ENCODE measurements at places on chromosomes 11 and 22.

DNA sequence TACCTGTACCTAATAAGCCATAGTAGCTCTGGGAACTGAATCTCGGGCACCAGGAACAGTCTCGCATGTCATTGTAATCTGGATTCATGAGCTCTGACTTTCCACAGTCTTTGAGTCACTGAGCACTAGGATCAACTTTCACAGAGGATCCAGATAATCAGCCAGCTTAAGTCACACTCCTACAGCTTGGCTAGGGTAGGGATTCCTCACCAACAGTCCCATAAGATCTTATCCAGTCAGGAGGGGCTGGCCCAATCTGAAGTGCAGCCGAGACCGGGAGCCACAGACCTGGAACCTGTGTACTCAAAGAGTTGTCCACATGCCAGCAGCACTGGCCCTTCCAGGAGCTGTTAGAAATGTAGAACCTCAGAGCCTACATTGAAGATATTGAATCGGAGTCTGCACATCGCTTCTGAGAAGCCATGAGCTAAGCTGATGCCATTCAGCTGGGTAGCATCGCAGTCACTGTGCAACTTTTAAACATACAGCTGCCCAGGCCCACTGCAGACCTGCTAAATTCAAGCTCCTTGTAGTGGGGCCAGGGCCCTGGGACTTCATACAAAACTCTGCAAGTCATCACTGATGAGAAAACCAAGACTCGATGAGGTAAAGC is 538.8 kb upstream of the B3GAT1 start:
- peak; percentile 21 for DNase-seq

DNA sequence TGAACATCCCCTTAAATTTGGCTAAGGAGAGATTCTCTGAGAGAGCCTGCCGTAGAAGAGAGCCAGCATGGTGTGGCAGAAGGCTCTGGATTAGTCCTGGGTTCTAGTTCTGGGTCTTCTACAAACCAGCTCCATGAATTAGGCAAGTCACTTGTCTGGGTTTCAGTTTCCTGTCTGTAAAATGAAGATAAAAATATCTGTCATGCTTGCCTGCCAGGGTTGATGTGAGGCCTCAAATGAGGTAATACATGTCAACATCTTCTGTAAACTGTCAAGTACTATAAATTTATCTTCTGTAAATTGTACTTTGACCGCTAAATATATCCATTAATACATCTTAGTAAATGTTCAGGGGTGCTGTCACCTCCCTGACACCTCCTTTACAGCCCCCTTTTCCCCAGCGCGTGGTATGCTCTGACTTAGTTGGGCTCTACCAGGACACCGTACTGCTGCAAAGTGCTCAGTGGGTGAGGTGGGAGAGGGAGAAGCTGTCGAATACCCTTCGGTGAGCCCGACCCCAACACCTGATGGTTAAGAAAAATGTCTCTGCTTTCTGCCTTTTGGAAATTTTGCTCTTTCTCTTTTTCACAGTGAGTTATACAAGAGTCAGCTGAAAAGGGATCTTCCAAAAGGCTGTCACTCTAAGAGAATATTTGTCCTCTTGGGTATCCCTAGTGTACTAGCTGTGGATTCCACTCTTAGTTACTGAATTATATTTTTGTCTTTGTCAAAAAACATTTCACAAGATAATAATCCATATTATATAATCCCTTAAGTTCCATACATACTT is 15.0 kb downstream of the RBX1 start:
- no peak for DNase-seq

DNA sequence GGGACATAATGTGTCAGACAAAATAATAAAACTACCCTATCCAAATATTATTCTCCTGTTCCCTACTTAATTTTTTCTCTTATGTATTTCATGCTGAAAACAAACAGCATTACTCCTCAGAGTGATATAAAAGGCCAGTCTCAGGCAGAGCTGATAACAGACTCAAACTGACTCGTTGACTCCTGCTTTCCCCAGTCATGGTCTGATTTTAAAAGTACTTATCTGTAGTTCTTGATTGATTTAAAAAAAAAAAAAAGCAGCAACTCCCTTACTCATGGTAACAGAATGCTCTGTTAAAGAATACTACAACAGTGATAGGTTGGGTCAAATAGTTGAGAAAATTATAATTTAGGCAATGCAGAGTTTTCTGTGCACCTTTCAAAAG is 90.3 kb upstream of the BARX2 start:
- no peak for DNase-seq

GRCh38 chr11:57144531-57145320 is 37.0 kb upstream of the LRRC55 start:
- DNase-seq, result no peak

- DNase-seq, result peak; percentile 46
These were observed 2.3 kb downstream of the MN1 start for GRCh38 chr22:27799015-27799826.

DNA sequence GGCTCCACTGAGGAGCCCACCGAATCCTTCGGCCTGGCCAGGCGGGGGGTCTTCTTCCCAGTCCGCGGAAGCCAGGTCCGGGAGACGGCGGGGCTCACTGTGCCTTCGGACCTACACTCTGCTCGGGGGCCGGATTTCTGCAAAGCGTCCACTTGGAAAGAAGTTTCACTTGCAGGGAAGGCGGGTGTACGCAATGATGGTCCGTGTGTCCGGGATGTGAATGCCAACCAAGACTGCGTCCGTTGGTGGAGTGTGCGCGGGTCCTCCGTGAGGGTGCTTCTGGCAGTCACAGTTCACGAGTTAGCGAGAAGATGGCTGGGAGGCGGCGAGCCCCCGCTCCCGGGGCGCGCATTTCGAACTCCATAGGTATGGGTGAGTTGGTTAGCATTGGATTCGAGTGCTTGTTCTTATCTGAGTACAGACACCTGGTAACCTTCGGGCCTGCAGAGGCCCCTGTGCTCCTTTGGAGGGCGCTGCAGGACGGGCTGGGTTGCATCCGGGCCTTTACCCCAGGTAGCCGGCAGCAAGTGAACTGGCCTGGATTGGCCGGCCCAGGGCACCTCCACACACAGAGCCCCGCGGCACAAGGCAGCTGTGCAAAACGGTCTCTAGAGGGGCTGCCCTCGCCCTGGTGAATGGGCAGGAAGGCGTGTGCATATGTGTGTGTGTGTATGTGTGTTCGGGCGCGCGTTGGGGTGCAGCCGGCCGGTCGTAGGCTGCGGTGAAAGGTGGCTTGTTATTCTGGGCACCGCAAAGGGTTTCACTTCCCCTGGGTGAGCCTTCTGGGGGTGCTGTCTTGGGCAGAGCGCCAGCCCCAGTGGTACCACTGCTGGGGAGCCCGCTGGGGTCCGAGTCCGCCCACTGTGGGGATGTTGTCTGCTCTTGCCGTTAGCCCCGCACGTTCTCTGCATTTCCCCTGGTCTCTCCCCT is 13.3 kb upstream of the CYP2R1 start:
- DNase-seq, result peak; percentile 35

DNA sequence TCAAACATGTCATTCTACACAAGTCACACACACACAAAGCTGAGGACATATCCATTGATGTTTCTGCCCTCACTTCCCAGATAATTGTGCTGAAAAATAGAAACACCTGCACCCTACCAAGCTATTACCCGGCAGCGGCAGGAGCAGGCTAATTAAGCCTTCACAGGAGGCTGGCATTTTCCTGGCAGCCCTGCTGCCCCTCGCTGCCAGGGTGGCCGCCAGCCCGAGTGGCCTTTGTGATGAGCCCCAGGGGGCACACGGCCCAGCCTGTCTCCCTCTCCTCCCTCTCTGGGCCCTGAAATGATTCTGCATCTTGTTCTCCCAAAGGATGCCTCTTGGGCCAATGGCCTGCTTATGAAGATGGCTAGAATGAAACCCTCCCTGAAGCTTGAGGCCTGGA is 76.2 kb upstream of the TP53I11 start:
- no peak for DNase-seq

DNA sequence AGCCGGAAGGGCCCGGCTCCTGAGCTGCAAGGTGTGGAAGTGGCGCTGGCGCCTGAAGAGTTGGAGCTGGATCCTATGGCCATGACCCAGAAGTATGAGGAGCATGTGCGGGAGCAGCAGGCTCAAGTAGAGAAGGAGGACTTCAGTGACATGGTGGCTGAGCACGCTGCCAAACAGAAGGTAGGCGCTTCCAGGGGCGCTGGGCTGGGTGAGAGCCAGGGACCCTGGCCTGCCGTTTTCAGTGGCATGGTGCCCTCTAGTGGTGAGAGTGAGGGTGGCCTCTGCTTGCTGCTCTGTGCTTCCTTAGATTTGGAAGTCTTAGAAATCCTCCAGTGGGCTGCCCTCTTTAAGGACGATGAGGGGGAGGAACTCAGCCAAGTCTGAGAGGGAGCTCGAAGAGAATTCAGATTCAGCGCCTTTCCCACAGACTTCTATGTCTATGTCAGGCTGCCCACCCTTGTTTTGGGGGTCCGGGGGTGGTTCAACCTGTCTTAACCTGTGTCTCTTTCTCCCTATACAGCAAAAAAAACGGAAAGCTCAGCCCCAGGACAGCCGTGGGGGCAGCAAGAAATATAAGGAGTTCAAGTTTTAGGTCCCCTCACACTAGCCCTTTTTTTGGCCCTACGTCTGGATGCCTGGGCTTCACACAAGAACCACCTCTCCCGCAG is 1.8 kb upstream of the PACS1 start:
- peak; percentile 83 for DNase-seq

GRCh38 chr11:31687861-31688260 is 123.3 kb downstream of the PAX6 start:
- no peak for DNase-seq

- DNase-seq, result no peak
These were observed 717 bp downstream of the MRGPRE start for GRCh38 chr11:3231550-3231850.

DNA sequence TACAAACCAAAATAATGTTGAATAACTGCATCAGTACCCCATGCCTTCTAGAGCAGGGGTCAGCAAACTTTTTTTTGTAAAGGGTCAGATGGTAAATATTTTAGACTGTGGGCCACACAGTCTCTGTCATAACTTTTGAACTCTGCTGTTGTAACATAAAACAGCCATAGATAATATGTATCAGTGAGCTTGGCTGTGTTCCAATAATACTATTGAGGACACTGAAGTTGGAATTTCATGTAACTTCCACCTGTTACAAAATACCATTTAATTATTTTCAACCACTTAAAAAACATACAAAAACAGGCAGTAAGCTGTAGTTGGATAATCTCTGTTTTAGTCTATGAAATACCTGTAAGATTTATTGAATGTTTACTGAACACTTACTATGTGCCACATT is 55.2 kb downstream of the PICALM start:
- no peak for DNase-seq

DNA sequence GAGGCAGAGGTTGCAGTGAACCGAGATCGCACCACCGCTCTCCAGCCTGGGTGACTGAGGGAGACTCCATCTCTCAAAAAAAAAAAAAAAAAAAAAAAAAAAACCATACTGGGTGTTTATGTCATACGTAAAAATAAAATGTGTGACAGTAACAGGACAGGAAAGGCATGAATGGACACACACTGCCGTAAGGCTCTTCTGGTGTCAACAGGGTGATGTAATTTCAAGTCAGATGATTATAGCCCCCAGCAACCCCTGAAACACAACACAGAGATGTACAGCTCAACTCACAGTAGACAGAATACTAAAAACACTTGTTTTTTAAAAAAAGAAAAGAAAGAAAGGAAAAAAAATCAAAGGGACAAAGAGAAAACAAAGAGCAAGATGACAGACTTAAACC is 22.2 kb downstream of the SBF1 start:
- DNase-seq, result no peak

GRCh38 chr11:75606099-75606498 is 44.0 kb downstream of the SERPINH1 start:
- no peak for DNase-seq

- DNase-seq, result no peak
These were observed 16.3 kb downstream of the LDHAL6A start for GRCh38 chr11:18471995-18472394.

GRCh38 chr22:37267135-37267587 is 15.1 kb upstream of the CYTH4 start:
- no peak for DNase-seq

GRCh38 chr11:72642043-72642883 is 32.0 kb downstream of the PDE2A start:
- DNase-seq, result no peak

DNA sequence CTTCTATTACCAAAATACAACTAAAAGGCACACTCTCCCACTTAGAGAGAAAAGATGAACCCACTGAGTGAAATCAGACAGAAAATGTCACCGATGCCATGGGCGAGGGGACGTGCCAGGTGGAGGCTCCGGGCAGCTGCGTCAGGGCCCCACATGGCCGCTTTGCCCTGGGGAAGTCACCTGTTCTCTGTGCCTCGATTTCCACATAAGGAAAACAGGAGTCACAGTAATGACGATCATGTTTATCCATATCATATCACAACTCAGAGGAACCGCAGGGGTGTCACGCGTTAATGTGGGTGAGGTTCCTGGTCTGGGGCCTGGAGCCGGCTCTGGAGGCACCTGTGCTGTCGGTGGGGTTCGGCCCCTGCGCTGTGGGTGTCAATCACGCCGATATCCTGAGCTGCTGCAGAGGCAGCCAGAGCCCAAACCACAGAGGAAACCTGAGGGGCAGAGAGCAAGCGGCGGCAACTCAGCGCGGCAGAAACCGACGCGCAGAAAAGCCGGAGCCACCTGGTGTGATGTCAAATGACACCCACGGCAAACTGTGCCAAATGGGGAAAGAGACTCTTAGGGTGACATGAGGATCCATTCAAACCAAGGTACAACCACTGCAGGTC is 243.7 kb downstream of the BRD1 start:
- no peak for DNase-seq

- no peak for DNase-seq
These were observed 64.7 kb downstream of the ELFN2 start for GRCh38 chr22:37362621-37363020.

DNA sequence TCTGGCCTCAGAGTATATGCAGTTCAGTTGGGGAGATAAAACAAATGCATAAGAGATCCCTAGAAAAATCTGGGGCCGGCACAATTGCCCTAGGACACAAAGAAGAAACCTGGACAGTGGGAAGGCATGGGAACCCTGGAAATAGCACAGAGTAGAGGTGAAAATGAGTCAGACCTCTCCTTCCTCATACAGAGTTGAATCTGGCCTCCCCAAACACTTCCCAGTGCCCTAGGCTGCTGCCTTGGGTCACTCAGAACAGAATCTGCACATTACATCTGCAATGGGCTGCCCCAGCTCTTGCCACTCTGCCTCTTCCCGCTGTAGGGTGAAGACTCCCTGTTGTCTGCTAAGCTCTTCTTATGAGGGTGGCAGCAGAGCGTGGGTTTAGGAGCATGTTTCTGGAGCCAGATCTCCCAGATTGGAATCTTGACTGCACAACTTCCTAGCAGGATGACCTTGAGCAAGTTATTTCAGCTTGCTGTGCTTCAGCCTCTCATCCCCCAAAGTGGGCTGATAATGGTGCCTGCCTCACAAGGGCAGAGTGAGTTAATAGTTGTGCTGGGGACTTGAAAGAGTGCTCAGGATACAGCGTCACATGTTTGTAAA is 47.1 kb upstream of the NECTIN1 start:
- DNase-seq, result no peak

DNA sequence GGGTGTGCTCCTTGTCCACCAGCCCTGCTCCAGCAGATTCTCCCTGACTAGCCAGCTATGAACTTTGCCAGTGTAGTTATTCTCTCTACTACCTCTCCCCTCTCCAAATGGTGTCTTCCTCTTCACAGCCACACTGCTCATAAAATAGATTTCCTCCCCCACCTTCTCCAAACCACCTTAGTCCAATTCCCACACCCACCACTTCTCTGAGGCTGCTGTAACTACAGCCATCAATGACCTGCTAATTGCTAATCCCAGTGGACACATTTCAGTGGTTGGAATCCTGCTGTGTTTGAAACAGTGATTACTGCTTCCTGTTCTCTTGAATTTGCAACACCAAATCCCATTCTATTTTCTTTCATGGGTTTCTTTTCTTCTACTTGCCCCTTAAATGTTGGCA is 23.4 kb downstream of the SYT9 start:
- DNase-seq, result no peak

- no peak for DNase-seq
These were observed 34.0 kb upstream of the TFIP11 start for GRCh38 chr22:26546282-26546681.
